Stimulated activated CD8-positive, alpha-beta memory T cell treated with anti-CD3 and anti-CD28 coated beads, Interleukin-4, amount 100 ng/mL, for 4 hours (primary cell): ENCODE measurements at places on chromosomes 16 and 17.

GRCh38 chr17:8542599-8543502 is 87.7 kb downstream of the MYH10 start:
- DNase-seq, result no peak

DNA sequence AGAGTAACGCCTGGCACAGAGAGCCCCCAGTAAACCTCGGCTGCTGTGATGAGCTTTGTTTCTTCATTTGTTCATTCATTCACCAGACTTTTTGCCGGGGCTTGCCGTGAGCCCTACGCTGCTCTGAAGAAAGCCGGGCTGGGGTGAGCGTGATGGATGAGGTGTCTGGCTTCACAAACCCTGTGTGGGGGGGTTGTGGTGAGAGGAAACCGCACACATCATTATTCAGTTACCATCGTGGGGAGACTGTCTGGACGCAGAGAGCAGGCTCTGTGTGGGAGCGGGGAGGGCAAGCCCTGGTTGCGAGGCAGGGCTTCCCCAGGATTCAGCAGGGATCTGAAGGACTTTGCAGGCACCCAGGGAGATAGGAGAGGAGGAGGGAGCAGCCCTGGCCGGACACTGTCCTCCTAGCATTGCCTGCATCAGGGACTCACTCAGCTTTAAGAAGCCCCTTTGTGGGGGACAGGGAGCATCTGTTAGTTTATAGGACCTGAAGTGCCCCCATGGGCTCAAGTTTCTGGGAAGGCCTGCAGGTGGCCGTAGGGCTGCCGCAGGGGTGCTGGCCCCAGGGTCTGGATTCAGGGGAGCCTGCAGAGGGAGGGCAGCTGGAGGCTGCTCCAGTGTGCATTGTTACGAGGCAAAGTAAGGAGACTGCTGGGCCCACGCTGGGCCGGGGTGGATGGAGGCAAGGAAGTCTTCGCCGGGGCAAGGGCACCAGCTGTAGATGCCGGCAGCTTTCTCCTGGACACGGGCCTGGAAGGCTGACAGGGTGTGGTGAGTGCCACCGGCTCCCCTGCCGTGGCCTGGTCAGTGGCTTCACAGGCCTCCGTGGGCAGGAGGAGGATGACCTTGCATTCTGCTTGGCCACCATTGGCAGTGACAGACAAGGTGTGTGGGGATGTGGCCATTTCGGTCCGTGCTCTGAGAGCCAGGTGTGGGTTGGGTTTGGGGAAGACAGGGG is 334.5 kb downstream of the SEC14L1 start:
- DNase-seq, result peak; percentile 53

- no peak for DNase-seq
Observed at GRCh38 chr16:25093208-25094061, 18.1 kb upstream of the LCMT1 start.

DNA sequence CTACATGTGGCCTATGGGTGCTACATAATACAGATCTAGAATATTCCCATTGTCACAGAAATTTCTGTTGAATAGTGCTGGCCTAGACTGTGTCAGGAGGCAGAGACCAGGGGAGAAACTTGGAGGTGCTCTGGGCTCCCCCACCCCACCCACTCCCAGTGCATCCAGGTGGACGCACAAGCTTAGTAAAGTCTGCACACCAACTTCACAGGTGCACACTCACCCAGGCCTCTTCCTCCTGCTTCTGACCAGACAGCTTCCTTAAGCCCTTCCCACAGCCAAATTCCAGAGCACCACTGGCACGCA is 7.6 kb upstream of the CNP start:
- no peak for DNase-seq

DNA sequence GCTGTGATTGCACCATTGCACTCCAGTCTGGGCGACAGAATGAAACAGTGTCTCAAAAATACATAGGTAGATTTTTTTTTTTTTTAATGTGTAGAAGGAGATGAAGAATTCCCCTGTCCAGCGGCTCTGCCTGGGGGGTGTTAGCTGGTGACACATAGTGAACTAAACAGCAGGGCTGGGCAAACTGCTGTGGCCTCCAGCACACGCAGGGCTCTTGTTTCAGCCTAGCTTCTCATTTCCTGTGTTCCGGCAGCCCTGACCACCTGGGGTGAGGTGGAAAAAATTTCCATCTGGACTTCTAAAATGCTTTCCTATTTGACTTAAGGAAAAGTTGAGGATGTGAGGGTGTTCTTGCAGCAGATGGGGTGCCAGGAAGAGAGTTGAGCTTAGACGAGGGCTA is 33.3 kb upstream of the RGS9 start:
- no peak for DNase-seq

DNA sequence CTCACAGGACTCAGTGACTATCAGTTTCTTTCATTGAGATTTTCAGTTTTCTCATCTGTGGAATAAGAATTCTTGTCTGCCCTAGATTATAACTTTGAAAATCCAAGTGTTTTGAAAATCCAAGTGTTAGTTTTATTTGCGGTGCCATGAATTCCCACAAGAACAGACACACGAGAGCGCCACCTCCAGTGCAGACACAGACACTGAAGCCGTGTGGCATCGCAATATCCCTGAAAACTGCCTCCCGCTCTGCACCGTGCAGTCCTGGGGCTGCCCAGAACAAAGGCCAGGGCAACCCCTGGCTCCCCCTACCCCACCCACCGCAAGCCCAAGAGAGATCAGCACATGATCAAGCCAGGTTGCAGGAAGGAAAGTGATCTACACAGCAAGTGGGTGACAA is 229.5 kb upstream of the ASIC2 start:
- no peak for DNase-seq

GRCh38 chr17:41429667-41430066 is 5.3 kb upstream of the KRT37 start:
- no peak for DNase-seq

- no peak for DNase-seq
Observed at GRCh38 chr16:76897816-76898215, 293.2 kb upstream of the MON1B start.

DNA sequence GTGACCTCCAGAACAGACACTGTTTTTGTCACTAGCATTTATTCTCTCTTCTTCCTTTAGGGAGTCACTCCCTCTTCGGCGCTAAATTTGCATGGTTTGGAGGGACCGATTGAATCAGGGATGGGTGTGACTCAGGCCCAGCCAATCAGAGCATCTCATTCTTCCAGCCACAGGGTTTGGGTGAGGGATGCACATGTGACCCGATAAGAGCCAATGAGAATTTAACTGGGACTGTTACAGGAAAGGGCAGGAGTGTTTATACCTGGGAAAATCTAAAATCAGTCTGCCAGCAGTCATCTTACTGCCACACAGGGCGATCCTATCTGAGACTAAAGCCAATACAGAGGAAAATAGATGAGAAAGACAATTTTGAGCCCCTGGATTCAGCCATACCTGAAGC is 351.2 kb upstream of the ERCC4 start:
- DNase-seq, result no peak
